ENCODE measurements at places on chromosomes 2 and 18.

GRCh38 chr2:232261776-232262175 lies 116.8 kb upstream of the ALPP start:
- no peak for DNase-seq

DNA sequence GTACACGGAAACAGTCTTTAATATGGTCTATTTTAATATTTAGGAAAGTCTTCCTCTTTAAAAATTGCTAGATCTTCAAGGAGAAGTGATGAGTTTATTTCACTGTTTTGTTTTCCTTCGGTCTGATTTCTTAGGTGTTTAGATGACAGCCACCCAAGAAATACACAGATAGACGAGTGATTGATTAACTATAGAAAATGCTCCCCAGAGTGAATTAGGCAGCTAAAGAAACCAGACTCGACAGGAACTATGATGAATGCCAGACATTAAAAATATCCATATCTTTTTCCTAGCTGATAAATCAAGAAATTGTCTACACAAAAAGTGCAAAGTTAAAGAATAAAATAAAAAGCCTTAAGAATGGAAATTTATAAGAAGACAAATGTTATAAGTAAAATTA lies 888.7 kb upstream of the CNTNAP5 start:
- DNase-seq: no peak

- no peak for DNase-seq
Measured at GRCh38 chr2:32711219-32711618, 83.4 kb downstream of the TTC27 start.

DNA sequence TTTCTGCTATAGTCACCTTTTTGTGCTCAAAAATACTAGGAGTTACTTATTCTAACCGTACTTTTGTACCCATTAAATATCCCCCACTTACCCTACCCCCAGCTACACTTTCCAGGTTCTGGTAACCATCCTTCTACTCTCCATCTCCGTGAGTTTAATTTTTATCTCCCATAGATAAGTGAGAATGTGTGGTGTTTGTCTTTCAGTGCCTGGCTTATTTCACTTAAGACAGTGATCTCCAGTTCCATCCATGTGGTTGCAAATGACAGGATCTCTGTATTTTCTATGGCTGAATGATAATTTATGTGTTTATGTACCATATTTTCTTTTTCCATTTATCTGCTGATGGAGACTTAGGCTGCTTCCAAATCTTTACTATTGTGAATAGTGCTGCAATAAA lies 323.3 kb downstream of the ZNF804A start:
- no peak for DNase-seq

DNA sequence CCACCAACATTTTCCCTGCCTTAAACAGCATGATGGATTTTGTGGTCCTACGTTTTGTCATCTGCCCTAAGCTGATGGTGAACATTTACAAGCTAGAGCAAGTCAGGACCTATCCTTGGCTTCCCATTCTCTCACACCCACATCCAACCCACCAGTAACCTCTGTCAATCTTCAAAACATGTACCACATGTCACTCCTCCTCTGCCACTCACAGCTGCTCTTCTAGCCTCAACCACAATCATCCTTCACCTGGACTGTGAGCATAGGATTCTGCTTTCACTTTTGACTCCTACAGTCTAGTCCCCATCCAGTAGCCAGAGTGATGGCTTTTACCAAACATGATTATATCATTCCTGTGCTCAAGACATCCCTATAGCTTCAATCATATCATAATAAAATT lies 279.8 kb upstream of the DLGAP1 start:
- no peak for DNase-seq

DNA sequence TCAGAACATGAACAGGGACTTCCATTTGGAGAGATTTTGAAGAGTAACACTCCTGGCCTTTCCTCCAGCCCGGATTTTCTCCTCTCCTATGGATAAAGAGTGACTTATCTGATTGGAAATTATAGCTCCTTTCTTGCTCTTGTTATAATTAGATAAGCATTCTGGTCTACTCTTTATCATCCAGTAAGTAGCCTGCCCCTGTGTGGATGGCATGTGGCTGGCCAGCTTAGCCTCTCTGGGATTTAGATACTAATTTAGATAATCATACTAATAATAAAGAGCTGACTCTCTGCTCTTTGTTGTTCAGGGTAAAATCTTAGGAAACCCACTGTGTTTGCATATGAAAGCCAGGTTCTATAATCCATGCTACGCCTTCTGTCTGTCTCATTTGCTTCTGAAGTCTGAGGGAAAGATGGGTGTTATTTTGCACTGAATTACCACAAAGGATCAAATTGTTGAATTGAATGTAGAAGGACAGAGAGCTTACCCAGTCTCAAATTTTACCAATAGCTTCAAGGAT lies 438.8 kb downstream of the SPAG16 start:
- DNase-seq: no peak

- DNase-seq: no peak
Measured at GRCh38 chr18:54263904-54264336, 5.4 kb upstream of the POLI start.

DNA sequence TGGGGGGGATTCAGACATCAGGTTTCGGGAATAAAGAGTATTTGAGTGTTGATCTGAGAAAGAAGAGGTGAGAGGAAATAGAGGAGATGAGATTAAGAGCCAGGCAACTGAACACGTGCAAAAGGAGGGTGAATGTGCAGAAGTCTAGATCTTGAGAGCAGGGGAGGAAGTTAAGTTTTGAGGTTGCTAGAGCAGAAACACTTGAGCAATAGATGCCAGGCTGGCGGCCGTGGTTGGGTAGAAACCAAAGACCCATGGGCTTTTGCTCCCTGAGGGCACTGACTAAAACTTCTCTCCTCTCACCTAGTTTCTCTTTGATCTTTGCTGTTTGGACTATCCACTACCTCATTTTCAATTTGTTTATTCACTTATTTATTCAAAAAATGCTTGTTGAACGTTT lies 116.0 kb downstream of the CDC42EP3 start:
- no peak for DNase-seq

- DNase-seq: peak; percentile 38
Measured at GRCh38 chr2:74481961-74482800, 617 bp downstream of the CCDC142 start.

DNA sequence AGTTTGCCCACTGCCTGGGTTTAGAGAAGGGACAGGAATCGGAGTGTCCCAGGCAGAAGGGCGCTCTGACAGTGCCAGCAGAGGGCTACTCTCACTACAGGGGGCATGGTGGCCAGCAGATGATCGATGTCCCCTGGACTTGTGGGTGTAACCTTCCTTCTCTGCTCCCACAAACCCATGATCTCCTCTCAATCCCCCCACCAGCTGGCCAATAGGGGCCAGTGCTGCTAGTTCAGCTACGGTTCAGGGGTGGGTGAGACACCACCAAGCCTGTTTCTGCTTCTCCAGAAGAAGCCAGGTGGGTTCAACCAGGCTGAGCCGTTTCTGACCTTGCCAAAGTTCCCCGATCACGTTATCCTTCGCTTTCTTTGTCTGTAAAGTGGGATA lies 1.3 kb downstream of the NPPC start:
- no peak for DNase-seq

DNA sequence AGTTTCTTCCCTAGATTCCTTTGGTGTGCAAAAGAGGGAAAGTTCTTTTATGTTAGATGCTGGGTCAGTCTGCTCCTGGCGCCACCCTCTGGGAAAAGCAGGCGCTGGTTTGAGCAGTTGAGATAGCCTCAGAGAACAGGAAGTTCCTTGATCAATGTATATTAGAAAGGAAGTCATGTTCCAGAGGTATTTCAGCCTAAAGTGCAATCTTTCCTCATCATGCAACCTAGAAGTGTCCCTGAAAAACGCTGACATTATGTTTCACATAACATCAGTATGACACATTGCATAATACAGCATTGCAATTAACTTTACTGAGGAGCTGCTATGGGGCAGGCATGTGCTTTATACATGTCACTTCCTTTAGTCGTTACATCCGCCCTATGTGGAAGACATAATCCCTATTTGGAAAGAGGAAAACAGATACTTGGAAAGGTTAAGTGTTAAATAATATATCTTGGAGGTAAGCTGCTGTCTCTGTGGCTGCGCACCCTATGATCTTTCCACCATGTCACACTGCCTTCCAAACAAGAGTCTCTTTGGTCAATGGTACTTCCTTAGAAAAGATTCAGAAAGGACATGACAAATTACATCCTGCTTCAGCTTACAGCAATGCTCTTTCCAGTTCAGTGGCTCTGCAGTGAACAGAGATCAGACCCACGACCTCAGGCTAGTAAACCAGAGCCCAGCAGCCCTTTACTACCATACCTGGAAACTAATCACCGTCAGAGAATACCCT lies 369.7 kb downstream of the RAD51AP2 start:
- no peak for DNase-seq

DNA sequence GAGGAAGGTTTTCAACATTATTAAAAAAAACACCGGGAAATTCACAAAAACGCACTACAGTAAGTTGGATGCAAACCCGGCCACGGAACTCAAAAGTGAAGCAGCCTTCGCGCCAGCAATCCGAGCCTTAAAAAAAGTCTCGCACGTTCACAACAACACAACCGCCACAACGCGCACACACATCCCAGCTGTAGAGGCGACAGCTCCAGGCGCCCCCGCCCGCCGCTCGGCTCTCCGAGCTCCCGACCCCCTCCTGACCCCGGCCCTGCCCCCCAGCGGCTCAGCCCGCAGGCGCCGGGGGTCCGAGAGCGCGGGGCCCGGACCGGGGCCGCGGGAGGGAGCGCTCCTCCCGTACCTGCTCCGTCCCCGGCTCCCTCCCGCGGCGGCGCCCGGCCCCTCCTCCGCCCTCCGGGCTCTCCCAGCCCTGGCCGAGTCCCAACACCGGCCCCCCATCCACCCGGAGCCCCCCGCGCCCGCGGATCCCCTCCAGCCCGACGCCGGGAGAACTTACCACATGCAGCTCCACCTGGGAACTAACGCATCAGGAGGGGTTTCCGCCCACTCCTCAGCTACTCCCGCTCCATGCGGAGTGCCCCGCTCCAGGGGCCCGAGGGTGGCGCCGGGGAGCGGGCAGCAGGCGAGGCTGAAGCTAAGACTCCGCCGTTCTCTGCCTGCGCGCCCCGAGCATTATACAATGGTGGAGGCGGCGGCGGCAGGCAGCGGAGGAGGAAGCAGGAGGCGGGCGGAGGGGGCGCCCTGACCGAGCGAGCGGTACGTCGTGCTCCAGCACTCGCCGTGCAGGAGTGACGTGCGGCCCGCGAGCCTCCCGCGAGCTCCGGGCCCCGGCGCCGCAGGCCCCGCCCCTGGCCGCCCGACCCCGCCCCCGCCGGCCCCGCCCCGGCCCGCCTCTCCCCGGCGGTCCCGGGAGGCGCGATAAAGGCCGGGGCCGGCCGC lies at the start of gene SERTAD2:
SERTAD2 (minus strand) TSS at position 805 of the 954 bp plus-strand sequence. CDS start 17,042 bp downstream, outside the sequence.
- peak; percentile 67 for DNase-seq

DNA sequence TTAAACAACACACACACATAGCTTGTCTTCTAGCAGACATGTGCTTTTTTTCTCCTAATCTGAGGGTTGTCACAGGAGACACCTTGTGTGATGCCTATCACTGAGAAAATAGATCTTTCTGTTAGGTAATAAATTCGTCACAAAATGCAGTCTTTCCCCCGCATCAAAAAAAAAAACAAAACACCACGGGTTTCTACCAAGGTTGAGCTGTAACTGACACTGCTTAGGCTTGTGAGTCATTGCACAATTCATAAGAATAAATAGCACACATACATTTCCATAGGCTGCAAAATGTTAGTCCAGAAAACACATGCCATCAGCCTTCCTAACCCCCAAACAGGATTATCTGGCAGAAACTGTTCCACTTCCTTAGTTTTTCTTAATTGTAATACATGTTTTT lies 6.5 kb downstream of the TMEM163 start:
- no peak for DNase-seq

GRCh38 chr2:163670929-163671328 lies 64.9 kb downstream of the FIGN start:
- no peak for DNase-seq

DNA sequence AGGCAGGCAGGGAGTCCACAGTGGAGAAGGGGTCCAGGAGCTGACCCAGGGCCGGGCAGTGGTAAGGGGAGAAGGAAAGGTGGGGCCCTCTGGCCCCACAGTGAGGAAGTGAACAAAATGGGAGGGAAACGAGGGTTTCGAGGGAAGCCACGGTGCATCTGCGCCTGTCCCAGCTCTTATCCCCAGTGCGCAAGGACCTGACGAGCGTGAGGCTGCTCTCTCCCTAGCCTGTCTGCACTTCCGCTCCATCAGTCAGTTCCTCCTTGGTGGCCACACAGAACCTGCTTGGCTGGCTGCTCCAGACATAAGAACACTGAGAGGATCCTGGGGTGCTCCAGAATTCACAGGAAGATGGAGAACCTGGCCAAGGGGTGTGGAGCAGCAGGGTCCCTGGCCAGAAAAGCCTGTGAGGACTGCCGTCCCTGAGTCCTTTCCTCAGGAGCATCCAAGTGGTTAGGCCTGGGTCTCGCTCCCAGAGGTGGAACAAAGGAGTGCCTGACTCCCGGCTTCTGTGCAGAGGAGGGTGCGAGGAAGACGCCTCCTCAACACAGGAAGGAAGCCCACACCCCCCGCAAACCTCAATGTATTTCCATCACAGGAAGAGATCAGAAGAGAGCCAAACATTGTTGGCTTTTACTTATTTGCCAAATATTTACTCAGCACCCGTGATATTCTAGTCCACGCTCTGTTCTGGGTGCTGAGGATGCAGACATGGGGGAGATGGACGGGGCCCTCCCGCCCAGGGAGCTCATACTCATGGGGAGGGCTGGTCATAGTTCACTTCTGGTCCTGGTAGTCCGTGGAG lies 43.7 kb upstream of the SEMA4C start:
- peak; percentile 23 for DNase-seq

- DNase-seq: no peak
Measured at GRCh38 chr2:23621616-23622015, 236.6 kb downstream of the KLHL29 start.

GRCh38 chr2:27489118-27489497 lies 435 bp downstream of the IFT172 start:
- no peak for DNase-seq

DNA sequence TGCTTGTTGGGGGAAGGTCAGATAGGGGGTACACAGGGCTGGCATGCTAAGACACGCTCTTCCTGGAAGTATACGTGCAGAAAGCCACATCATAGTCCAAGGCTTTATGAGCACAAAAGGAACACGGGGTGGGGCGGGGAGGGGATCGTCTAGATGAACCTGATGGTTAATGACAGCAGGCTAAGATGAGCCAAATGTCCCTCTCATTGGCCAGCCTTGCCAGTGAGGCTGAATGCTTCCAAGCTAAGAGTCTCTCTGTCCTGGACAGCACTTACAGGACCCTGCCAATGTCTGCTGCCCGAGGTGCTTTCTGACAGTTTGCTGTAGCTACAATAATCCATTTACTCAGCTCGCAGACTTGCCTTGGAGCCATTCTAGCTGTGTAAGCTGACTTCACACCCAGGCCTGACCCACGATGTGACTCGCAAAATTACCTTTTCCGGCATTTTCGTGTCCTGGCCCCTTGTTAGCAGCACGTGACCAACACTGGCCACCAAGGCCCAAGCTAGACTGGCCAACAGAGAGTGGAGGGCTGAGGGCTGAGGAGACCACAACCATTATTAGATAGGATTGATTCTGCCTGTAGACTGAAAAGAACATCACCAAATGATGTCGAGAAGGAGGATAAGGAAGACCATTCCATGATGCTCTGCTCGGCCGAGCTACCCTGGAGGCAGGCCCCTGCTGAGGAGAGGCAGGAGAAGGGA lies 84.2 kb downstream of the MALT1 start:
- no peak for DNase-seq

Measured in activated CD8-positive, alpha-beta memory T cell treated with anti-CD3 and anti-CD28 coated beads for 1 hour (primary cell).